Caudate nucleus (tissue), 63 donors: ENCODE measurements at places on chromosomes 3 and 15.

- DNase-seq, result no peak
Measured at GRCh38 chr15:26352909-26353308, 420.0 kb downstream of the GABRB3 start.

DNA sequence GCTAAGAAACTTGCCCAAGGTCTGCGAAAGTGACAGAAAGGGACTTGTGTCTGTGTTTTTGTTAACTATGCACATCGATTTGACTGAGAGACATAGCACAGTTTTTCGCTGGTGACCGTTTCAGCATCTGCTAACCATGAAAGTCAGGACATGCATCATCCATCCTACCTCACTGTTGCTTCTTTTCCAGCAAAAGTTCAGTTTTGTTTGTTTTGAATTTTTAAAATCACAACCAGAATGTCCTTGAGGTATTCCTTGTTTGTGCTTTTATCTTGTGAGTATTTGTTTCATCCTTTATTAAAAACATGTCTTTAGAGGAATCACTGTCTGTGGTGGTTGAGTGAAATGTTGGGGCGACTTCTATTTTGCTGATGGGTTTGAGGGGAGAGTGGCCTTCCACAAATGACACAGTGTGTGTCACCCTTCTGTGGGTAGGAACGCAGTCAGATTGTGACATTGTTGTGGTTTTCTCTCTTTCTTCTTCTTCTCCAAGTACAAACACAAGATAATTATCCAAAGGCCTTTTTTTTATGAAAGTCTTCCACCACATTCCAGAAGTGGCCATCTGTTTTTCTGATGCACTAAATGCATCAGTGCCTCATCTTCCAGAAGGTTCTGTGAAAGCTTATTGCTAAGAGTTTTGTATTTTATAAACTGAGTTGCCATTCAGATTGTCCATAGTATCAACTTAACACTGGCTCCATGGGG, 214.4 kb upstream of the NR2E3 start:
- DNase-seq, result no peak

GRCh38 chr3:175495331-175495730, 636.2 kb downstream of the NAALADL2 start:
- DNase-seq, result no peak

DNA sequence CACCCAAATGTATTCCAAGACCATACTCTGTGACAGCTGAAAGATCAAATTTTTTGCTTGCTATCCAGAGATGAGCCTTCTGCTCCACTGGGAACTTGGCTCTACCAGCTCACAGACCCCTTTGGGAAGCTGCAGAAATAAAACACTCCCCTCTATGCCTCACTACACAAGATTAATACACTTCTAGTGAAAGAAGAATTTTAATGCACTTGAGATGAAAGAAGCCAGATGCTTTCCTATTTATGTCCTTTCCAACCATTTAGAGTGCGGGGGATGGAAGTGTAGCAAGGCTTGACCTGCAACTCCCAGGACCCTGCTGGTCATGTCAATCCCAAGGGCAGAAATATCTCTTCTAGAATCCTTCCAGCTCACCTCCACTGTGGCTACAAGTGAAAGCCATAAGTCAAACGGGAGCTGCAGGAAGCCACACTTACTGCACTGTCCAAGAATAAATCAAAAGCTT, 34.7 kb downstream of the ANXA2 start:
- no peak for DNase-seq

- peak; percentile 6 for DNase-seq
Measured at GRCh38 chr3:129058441-129059200, 2.0 kb upstream of the GP9 start.

DNA sequence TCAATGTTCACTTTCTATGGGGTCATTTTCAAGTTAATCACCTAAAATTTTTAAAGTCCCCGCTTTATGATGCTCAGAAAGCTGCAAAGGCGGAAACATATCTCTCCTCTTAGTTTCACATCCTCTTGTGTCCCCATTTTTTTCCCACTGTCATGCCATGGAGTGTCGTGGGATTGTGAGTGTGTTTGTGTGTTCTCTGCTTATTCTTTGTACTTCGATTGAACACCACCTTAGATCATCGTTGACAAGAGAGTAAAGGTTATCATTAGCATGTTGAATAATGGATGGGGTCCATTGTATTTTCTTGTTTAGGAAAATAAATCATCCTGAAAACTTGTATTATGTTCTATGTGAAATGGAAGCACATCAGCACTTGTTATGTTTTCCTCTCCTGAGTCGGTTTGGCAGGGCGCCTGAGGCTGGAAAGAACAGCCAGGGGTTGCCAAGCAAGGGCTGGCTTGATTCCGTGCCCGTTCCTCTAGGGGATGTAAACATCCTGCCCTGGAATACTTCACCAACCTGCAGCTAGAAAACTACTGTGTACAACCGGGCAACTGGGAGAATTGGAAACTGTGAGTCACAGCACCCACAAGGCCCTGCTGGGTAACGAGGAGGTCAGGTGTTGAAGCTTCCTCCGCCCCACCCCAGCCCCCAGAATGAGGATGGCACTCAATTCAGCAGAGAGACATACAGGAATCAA, 67.2 kb downstream of the EIF4E3 start:
- no peak for DNase-seq

GRCh38 chr15:101091080-101092017, 160.5 kb downstream of the CHSY1 start:
- no peak for DNase-seq

- DNase-seq, result no peak
Measured at GRCh38 chr3:94544131-94544789, 481.4 kb downstream of the NSUN3 start.

- no peak for DNase-seq
Measured at GRCh38 chr3:23000371-23000770, 202.8 kb upstream of the UBE2E2 start.

DNA sequence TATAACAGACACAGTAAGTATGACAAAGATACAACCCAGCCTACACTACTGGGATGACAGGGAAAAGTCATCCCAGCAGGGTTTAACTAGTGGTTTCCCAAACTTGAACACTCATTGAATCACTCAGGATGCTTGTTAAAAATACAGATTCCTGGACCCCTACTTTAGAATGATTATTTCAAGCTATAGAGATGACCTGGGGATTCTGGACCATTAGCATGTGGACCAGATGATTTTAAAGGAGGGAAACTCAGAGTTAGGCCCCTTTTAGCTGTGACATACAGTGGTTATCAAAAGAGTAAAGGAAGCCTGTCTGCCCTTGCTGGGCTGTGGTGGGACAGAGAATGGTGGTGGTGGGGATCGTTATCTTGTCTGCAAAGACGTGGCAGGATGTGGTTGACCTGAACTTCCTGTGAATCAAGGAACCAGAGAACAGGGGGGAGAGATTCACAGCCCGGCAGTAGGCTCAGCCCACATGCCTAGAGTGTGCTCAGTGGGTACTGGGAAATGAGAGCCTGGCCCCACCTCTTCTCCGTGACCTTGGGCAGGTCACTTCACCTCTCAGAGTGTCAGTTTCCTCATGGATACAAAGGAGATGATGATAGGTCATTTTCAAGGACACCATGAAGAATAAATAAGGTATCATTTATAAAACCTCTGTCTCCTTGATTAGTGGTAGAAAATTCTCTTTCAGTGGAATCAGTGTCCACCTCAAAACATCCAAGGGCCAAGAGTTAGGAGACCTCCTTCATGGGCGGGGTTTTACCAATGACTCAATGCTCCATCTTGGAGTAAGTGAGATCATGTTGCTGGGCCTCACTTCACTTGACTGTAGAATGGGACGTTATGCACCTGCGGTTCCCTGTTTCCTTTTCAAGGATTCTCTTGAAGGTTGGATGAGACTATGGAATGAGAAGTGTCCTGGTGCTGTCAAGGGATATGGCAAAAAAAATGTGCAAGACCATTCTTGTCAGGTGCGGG, 306.5 kb downstream of the RPLP1 start:
- no peak for DNase-seq

DNA sequence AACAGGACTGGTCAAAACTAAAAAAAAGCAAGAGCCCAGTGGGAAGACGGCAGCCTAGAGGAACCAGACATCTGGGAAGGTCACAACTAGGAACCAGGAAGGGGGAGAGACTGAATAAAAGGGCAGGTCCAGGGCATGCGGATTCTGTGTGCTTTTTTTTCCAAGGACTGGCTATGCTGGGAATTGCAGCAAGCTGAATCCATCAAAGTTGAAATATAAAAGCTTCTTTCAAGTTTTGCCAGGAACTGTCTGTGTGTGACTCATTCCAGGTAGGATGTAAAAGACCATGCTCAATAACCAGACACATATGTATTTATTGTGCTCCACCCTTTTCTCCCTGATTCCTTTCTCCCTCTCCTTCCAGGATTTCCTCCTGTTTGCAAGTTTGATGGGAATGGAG, 47.9 kb upstream of the CCDC80 start:
- no peak for DNase-seq

- no peak for DNase-seq
Measured at GRCh38 chr15:41940441-41940857, 31.9 kb downstream of the EHD4 start.

DNA sequence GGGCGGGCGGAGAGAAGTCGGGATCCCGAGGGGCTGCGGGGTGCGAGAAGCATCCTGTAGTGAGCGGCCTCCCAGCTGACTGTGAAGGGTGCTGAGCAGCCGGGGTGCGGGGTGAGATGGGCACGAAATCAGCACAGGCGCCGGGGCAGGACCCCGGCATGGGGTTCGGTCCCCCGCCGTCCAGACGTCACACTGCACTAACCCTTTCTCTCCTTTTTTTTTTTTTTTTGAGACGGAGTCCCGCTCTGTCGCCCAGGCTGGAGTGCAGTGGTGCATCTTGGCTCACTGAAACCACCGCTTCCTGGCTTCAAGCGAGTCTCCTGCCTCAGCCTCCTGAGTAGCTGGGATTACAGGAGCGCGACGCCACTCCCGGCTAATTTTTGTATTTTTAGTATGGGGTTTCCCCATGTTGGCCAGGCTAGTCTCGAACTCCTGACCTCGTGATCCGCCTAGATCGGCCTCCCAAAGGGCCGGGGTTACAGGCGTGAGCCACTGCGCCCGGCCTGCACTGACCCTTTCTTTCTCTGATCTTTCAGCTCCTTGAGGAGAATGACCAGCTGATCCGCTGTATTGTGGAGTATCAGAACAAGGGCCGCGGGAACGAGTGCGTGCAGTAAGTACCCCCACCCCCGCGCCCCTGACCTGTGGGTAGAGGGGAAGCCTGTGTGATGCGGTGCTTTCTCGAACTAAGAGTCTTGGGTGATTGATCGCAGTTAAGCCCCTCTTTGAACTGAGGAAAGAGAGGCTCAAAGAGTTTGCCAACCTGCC, 513 bp downstream of the SS18L2 start:
- DNase-seq, result no peak

- DNase-seq, result no peak
Measured at GRCh38 chr15:33067456-33067855, 127.1 kb downstream of the FMN1 start.

DNA sequence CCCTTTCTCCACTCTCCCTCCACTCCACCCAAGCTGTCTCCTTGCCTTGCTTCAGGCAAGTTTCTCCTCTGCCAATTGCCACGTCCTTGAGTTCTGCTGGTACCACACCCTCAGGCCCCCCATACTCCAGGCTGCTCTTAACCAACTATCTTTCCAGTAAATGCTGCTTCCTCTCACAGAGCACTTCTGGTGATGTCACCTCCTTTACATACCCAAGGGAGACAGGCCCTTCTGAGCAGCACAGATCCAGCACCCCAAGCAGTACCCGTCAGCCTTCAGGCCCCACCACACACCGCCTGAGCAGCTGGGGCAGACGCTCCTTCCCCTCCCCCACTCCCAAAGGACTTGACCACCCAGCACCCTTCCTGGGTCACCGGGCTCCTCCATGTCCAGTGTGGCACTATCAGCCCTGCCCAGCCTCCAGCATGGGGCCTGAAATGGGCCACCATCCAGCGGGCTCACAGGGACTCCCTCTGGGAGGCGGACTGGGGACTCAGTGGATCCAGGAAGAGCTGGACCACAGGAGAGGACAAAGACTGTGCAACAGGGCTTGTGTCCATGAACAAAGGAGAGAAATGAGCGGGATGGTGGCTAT, 50.2 kb downstream of the KLF15 start:
- no peak for DNase-seq

- DNase-seq, result no peak
Measured at GRCh38 chr15:47616876-47617275, 100.4 kb upstream of the SEMA6D start.

- DNase-seq, result no peak
Measured at GRCh38 chr3:4634894-4635293, 141.7 kb downstream of the ITPR1 start.

DNA sequence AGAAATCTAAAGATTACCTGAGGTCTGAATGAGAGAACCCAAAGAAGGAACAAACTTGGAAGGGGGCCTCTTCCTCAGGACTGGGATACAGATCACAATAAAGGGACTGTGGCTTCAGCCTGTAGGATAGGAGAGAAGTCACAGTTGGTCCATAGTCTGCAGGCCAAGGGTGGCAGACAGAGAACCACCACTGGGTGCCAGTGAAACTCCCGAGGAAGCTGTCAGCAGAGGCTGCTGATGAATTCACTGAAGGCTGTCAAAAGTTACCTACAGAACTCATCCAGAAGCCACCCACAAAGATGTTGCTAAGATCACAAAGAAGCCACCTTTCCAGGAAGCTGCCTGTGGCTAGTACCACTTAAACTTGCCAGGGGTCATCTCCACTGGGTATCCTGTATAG, 78.5 kb downstream of the TMCO5A start:
- DNase-seq, result peak; percentile 14

GRCh38 chr3:187464682-187465081, 96.5 kb downstream of the RTP4 start:
- DNase-seq, result no peak

DNA sequence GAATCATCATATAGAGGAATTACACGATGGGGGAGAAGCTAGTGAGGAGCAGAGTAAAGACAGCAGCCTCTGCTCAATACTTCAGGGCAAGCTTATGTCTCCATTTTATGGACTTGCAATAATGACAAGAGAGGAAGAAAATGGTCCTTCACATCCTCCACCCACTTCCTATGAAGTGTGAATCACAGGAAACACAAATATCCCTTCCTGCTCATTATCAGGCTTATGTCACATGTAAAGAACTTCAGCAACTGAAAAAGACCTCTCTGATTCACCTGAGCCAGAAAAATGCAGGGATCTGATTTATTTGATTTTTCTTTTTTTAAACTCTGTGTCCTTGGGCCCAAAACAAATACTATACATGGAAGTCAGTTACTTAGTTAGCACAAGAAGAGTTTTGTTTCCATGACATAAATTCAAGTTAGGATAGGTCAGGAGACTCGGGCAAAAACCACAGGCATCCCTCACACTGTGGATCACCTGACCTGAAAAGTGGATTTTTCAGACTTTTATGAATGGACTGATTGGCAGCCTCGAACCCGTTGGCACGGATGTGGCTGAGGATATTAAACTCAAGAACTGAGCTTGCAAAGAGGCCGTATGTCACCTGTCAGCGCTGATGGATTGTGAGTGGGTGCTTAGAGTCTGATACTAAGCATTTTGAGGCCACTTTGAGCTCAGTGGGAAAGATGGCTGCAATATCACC, 620.8 kb upstream of the MDFIC2 start:
- no peak for DNase-seq

- no peak for DNase-seq
Measured at GRCh38 chr3:193946945-193947344, 189.0 kb upstream of the HES1 start.

- DNase-seq, result no peak
Measured at GRCh38 chr3:62454916-62455315, 81.6 kb upstream of the FEZF2 start.

- DNase-seq, result no peak
Measured at GRCh38 chr3:10762611-10763247, 53.3 kb upstream of the SLC6A11 start.
